ENCODE measurements at places on chromosomes 16 and 17.

DNA sequence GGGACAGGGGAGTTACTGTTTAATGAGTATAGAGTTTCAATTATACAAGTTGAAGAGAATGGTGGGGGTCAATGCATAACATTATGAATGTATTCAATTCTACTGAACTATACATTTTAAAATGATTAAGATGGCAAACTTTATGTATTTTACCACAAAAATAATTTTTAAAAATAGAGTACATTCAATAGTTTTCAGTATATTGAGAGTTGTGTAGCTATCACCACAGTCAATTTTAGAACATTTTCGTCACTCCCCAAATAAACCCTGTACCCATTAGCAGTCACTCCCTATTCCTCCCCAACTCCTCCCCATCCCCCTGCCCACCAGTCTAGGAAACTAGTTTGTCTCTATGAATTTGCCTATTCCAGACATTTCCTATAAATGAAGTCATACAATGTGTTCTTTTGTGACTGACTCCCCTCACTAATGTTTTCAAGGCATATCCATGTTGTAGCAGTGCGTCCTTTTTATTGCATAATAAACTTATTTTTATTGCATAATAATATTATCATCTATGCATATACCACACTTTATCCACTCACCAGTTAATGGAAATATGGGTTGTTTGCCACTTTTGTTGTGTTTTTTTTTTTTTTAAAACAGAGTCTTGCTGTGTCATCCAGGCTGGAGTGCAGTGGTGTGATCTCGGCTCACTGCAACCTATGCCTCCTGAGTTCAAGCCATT is 52.5 kb upstream of the ERN1 start:
- DNase-seq, result no peak

DNA sequence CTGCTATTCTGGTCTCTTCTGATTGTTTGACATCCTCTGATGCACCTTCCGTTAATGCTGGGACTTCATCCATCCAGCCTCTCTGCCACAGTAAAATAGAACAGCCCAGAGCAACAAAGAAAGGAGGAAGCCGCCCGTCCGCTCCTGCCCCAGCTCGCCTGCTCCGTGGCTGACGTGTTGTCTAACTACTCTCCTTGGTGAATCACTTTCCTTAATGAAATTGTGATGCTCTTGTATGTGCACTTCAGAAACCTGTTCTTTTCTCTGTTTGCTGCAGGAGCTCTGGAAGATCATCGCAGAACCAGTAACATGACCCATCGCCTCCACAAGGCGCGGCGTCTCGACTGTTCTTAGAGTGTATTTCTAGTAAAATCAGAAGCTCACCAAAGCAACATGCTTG is 24.3 kb downstream of the METTL22 start:
- DNase-seq, result no peak

GRCh38 chr17:27674335-27674734 is 43.3 kb downstream of the LGALS9 start:
- DNase-seq, result peak; percentile 39

GRCh38 chr16:1991588-1991947 is 1.8 kb downstream of the SYNGR3 start:
- no peak for DNase-seq

GRCh38 chr16:86681031-86681756 is 102.8 kb downstream of the FOXL1 start:
- DNase-seq, result no peak

DNA sequence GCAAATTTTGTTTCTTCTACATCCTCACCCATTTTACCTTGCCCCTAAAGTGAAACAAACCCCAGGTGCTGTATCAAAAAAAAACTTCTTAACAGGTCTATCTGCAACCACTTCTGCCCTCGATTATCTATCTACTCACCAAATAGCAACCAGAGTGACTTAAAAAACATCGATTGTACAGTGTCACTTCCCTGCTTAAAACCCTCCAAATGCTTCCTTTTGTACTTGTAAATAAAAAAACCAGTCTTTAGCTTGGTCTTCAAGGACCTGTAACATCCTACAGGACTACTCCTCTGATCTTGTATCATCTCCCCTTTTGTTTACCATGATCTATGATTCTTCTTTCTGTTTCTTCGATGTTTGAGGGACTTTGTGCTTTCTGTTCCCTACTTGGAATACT is 82.7 kb upstream of the CORO6 start:
- no peak for DNase-seq

- peak; percentile 21 for DNase-seq
These were observed 706 bp downstream of the SHISA6 start for GRCh38 chr17:11241611-11242226.

- no peak for DNase-seq
These were observed 2.4 kb upstream of the CACNA1H start for GRCh38 chr16:1150511-1150982.

DNA sequence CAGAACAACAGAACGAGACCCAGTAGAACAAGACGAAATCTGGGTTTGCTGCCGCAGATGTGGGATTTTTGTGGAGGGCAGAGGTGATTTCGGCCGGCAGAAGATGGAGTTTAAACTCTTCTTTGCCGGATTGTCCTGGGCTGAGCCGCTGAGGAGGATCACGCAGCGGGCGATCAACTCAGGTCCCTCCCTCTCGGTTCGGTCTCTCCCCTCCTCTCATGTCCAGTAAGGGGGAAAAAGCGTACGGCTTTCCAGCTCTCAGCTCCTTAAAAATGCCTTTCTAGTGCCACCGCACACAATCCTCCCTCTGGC is 2.5 kb downstream of the PHF12 start:
- no peak for DNase-seq

GRCh38 chr17:77455111-77455890 is 314.5 kb downstream of the SEC14L1 start:
- no peak for DNase-seq

GRCh38 chr16:68035227-68035626 is 12.1 kb downstream of the DUS2 start:
- no peak for DNase-seq

- DNase-seq, result no peak
These were observed 278.9 kb upstream of the TNRC6C start for GRCh38 chr17:77679589-77679988.

DNA sequence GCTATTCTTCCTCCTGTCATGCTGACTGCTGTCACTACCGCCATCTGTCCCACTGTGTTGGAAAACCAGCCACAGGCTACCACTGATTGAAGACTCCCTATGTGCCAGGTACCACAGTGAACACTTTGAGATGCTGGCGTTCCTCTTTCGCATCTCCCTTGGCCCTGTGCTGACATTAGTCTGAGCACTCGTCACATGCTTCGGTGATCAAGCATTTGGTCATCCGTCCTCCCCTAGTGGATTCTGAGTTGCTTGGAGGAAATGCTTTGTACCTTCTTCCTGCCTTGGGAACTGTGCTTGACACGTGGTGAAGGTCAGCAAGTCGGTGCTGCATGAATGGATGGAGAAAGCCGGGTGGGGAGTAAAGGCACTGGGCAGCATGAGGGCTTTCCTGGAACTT is 260.1 kb downstream of the SNX29 start:
- DNase-seq, result no peak

GRCh38 chr17:77466140-77466539 is 325.4 kb downstream of the SEC14L1 start:
- no peak for DNase-seq

DNA sequence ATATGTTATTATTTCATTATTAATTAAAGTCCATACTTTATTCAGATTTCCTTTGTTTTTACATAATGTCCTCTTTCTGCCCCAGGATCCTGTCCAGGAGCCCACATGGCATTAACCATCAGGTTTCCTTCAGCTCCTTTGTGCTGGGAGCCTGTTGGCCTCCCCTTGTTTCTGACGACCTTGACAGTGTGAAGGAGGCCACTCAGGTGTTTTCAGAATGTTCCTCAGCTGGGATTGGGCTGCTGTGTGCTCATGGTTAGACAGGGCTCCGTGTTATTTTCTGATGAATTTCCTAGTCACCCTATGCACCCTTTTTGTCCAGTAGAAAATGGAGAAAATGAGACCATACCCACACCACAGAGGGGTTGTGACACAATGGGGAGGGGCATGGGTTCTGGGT is 281.0 kb upstream of the FOXF1 start:
- DNase-seq, result no peak

GRCh38 chr17:72466199-72466598 is 345.4 kb downstream of the SOX9 start:
- DNase-seq, result no peak

- DNase-seq, result no peak
These were observed 8.4 kb downstream of the SRL start for GRCh38 chr16:4233431-4233830.

DNA sequence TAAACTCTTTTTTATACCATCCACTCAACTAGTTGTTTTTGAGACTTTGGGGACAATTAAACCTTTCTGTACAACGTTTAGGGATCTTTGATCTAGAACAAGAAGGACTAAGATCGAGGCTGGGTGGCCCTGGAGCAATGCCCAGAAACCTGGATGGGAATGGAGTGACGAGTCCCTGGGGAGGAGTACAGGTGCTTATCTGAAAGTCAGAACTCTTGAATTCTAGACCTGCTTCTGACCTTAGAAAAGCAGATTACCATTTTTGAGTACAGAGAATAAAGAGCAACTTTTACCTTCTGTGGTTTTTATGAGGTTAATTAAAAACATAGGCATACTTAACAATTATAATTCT is 17.8 kb downstream of the UBE2Z start:
- DNase-seq, result peak; percentile 44

DNA sequence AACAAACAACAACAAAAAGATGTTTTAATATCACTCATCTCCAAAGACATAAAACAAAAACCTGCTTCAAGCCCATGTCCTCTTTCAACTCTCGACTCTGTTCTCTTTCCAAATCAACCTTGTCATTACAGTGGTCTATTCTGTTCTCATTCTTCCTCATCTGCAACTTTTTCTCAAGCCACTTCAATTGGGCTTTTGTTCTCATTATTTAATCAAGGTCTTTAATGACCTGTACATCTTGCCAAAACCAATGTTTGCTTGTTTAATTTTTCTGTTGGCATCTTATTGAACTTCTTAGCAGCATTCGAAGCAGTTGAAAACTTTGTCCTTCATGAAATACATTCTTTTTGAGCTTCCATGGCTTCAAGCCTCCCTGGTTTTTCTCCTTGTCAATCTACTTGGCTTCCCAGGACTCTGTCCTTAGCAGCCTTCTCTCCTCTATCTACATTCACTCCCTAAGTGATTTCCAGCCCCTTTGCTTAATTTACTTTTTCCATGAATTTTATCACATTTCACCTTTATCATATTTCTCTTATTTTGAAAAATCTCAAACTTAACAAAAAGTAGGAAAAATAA is 19.6 kb upstream of the RABEP1 start:
- DNase-seq, result no peak

DNA sequence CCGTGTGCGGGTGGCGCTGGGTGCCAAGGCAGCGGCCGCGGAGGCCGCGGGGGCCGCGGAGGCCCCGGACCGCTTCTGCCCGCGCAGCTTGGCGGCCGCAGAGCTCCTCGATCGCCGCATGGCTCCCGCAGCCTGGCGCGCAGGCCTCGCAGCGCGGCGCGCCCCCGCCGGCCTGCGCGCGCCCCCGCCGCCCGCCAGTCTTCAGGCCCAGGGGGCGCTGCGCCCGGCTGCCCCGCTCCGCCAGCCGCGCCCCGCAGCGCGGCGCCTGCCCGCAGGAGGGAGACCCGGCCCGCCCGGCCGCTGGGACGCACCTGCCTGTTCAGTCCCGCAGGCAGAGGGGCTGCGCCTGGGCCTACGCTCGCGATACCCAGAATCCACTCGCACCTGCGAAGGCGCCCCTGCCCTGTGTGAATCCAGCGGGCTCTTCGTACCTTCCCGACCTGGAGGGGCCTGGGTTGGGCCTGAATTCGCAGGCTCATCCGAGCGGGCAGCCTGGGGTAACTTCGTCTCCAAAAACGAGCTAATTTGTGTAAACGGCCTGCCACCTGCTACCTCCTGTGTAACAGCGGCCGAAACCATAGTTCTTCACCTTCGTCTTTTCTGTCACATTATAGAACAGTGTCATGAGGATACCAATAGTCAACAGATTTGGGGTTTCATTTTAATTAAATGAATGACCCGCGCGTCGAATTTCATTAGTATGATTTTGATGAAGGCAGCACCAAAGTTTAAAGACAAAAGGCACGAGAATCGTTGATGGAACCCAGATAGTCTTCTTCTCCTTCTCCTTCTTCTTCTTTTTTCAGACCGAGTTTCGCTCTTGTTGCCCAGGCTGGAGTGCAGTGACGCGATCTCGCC is at the start of gene CENPV:
Gene CENPV (minus strand): TSS at position 153 of the 858 bp plus-strand sequence. CDS start 33 bp downstream, at position 120.
- peak; percentile 85 for DNase-seq

GRCh38 chr16:20624882-20625807 is 49.0 kb upstream of the ACSM2B start:
- DNase-seq, result no peak

GRCh38 chr16:84672276-84673202 is 24.2 kb downstream of the KLHL36 start:
- peak; percentile 64 for DNase-seq

DNA sequence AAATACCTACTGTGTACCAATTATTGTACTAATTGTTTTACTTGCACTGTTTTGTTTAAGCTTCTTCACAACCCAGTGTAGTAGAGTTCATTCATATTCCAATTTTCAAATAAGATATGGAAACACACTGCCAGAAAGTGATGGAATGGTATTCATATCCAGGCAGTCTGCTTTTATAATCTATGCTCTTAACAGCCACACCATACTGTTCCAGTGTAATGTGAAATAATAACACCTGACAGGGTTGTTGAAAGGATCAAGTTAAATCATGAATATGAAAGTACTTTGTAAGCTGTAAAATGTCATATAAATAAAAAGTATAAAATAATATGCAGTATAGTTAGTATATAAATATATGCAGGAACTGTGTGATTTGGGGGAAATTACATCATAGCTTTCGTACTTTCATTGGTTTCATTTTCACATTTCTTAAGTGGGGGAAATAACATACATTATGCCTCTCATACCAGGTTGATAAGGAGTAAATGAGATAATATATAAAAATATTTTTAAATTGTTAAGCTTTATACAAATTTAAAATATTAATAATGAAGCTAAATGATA is 230.8 kb downstream of the TANC2 start:
- no peak for DNase-seq

- DNase-seq, result no peak
These were observed 15.6 kb upstream of the AURKB start for GRCh38 chr17:8225813-8226535.

- DNase-seq, result peak; percentile 48
These were observed 1.6 kb downstream of the NUFIP2 start for GRCh38 chr17:29292071-29292991.

GRCh38 chr17:65584604-65585521 is 23.4 kb upstream of the AXIN2 start:
- DNase-seq, result peak; percentile 83

- peak; percentile 76 for DNase-seq
These were observed 33.8 kb upstream of the CRISPLD2 start for GRCh38 chr16:84785843-84786581.

DNA sequence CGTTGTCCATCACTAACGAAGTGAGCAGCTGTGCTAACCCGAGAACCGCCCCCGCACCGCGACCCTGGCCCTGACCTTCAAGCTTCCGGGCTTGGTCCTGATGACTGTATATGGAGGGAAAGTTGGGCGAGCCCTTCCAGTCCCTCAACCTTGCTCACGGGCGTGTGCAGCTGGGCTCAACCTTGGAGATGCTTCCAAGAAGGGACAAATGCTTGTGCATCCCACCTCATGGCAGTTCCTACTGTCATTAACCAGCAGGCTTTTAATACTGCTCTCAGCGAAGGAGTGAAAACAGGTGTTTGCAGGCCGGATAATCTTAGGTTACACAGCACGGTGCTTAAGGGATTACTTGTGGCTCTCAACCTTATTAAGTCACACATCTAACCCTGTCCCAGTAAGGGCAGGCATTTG is 33.5 kb downstream of the SRL start:
- DNase-seq, result no peak

GRCh38 chr17:27384261-27384701 is 72.0 kb upstream of the KSR1 start:
- peak; percentile 74 for DNase-seq
